ENCODE measurements at places on chromosomes 7 and 10.

DNA sequence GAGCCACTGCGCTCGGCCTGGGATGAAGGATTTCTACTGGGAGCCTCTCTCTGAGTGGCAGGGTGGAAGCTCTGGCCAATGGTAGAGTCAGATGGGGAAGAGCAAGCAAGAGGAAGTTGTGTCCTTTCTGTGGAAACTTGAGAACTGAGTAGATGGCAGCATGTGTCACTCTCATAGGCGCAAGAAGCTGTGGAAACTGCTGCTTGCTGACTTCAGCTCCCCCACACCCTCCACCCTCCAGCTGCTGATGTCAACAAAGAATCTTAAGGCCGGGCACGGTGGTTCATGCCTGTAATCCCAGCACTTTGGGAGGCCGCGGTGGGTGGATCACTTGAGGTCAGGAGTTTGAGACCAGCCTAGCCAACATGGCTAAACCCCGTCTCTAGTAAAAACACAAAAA, 39.8 kb upstream of the SRGN start:
- H3K4me1 ChIP-seq = peaks cover 55% of the 10 kb centered on the region
- no peaks in the 10 kb centered on the region for H3K27me3 ChIP-seq
- peak; percentile 69 for DNase-seq
- H3K27ac ChIP-seq = peak overlapping the region; percentile 67
- no peaks in the 10 kb centered on the region for H3K36me3 ChIP-seq
- no peak overlapping the region for H3K4me3 ChIP-seq

DNA sequence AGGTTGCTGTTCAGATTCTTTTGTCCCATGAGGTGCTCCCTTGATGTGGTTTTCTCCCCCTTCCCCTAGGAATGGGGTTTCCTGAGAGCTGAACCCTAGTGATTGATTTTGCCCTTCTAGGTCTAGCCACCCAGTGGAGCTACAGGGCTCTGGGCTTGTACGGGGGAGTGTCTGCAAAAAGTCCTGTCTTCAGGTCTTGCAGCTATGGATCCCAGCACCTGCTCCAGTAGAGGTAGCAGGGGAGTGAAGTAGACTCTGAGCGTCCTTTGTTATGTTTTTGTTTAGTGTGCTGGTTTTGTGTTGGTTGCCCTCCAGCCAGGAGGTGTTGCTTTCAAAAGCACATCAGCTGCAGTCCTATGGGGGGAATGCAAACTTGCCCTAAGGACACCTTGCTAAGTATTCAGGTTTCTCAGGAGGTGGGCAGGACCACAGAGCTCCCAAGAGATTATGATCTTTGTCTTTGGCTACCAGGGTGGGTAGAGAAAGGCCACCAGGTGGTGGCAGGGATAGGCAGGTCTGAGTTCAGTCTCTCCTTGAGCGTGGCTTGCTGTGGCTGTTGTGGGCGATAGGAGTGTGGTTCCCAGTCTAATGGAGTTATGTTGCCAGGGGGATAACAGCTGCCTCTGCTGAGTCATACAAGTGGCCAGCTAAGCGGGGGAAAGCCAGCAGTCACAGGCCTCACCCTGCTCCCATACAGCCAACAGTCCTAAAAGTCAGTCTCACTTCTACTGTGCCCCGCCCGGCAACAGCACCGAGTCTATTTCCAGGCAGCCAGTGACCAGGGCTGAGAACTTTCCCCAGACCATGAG, 92.4 kb upstream of the JCAD start:
- H3K4me3 ChIP-seq = no peak overlapping the region
- peak; percentile 2 for DNase-seq
- no peaks in the 10 kb centered on the region for H3K36me3 ChIP-seq

- H3K27me3 ChIP-seq = no peaks in the 10 kb centered on the region
- peaks cover 55% of the 10 kb centered on the region for H3K4me1 ChIP-seq
- peak overlapping the region; percentile 92 for H3K27ac ChIP-seq
- peaks cover 25% of the 10 kb centered on the region for H3K36me3 ChIP-seq
Measured at GRCh38 chr7:36692456-36692855, 31.8 kb downstream of the AOAH start.

DNA sequence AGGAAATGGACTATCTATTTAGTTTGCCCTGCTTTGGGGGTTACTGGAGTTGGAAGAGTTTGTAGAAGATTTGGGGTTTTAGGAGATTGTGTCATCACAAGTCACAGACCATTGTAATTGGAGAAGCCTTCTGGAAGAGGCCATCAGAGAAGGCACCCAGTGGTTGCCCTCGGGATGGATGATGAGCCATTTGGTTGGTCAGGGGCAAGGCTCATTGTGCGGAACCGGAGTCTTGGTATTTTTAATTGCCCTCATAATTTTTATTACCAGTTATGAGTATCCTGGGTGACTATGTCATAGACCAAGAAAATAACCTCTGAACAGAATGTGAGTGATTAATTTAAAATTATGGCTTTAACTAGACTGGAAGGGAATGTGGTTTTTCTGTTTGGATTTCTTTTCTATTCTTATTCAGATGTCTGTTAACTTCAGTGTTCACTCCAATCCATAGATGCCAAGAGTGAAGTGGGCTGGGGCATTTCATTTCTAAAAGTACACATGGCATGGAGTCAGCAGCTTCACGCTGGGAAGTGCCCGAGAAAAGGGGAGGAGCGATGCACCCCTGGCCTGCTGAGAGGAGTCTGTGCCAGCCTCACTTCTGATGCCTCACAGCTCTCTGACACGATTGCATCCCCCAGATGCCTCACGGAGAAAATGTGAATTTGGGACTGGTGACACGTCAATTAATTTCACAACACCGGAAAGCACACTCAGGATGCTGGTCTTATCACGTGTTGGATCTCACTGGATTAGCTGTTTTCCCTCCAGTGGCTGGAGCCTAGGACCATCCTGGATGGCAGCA, 225.6 kb upstream of the IGFBP3 start:
- H3K4me3 ChIP-seq = no peak overlapping the region
- no peak overlapping the region for H3K27ac ChIP-seq
- H3K27me3 ChIP-seq = no peaks in the 10 kb centered on the region
- H3K36me3 ChIP-seq = no peaks in the 10 kb centered on the region
- no peaks in the 10 kb centered on the region for H3K4me1 ChIP-seq

- no peaks in the 10 kb centered on the region for H3K36me3 ChIP-seq
- H3K27me3 ChIP-seq = no peaks in the 10 kb centered on the region
- no peak for DNase-seq
- peak overlapping the region; percentile 39 for H3K27ac ChIP-seq
- peaks cover 52% of the 10 kb centered on the region for H3K4me1 ChIP-seq
- H3K4me3 ChIP-seq = peak overlapping the region; percentile 11
Measured at GRCh38 chr7:142712617-142712957, 36.7 kb upstream of the PRSS1 start.

GRCh38 chr10:82738592-82738991, 863.6 kb downstream of the NRG3 start:
- H3K27ac ChIP-seq = no peak overlapping the region
- no peaks in the 10 kb centered on the region for H3K27me3 ChIP-seq
- H3K4me3 ChIP-seq = no peak overlapping the region
- no peaks in the 10 kb centered on the region for H3K36me3 ChIP-seq
- DNase-seq = no peak

DNA sequence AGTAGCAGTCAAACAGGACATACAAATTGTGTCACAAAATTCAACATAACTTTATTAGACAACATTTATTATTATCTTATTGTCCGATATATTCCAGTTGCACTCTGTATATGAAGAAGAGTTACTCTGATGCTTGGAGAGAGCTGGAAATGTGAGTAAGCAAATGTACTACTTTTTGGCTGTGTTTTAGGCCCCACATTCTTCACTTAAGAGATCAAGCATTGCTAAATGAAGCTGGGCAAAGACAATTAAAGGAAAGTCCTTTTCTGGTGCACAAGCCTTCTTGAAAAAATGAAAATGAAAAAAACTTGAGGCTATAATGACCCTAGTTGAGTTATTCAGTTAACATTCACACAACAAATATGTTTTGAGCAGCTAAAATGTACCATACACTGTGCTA, 26.1 kb downstream of the MYPN start:
- peaks cover 4% of the 10 kb centered on the region for H3K27me3 ChIP-seq
- DNase-seq = no peak
- H3K36me3 ChIP-seq = no peaks in the 10 kb centered on the region
- no peak overlapping the region for H3K4me3 ChIP-seq
- no peaks in the 10 kb centered on the region for H3K4me1 ChIP-seq

DNA sequence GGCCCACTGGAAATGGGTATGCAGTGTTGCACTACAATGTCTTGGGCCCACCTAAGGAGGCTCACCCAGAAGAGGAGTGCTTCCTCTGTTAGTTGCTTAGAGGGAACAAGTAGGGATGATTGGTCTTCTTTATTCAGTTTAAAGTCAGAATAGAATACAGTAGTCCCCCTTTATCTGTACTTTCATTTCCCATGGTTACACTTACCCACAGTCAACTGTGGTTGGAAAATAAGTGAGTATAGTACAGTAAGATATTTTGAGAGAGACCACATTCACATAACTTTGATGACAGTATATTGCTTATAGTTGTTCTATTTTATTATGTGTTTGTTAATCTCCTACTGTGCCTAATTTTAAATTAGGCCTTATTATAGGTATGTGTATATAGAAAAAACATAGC, 151.4 kb downstream of the COL28A1 start:
- no peak overlapping the region for H3K27ac ChIP-seq
- no peak overlapping the region for H3K4me3 ChIP-seq
- H3K27me3 ChIP-seq = no peaks in the 10 kb centered on the region
- DNase-seq = no peak

Data from activated CD8-positive, alpha-beta T cell treated with anti-CD3 and anti-CD28 coated beads for 36 hours (primary cell).